ENCODE measurements at places on chromosomes 11 and 22. TPM values are rescaled to one million over a fixed set of nuclear protein-coding genes. Genes with fewer than 3 reads are reported as not detected.

Gene MCAM
- total RNA-seq, result 6.0 TPM

Gene HBG2
- not detected for total RNA-seq

Gene SLC6A5
- total RNA-seq, result not detected

- no peak overlapping the region for H3K4me3 ChIP-seq
- H3K36me3 ChIP-seq, result no peaks in the 10 kb centered on the region
- H3K4me1 ChIP-seq, result no peaks in the 10 kb centered on the region
- H3K27ac ChIP-seq, result no peak overlapping the region
- DNase-seq, result no peak
Observed at GRCh38 chr11:92159931-92160330, 64.7 kb upstream of the FAT3 start.

DNA sequence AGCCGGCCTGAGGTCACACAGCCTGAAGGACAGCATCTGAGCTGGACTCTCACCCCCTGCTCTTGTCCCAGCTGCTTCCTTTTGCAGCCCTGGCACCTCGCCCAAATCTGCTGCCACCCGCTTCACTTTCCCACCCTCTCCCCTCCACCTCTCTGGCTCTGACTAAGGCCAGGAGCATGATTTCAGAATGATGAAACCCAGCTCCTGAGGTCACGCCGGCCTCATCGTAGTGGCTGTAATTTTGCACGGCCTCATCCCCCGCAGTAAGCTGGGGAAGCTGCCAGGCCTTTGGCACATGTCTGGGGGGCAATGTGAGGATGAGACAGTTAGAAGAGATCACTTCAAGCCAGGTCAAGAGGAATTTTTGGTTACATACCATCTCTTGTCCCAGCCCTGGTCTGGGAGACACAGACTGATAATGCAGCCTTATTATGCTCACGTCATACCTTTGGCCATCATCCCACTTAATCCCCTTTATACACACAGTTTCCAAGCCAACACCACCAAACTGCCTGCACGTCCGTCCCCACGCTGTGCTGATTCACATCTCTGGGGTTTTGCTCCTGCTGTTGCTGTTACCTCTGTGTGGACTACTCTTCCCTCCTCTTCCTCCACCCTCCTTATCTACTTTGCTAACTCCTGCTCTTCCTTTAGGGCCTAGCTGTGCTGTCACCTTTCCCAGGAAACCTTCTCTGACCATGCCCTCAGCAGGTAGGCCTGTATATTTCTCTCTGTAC, 58.1 kb downstream of the CHRDL2 start:
- no peak for DNase-seq
- H3K27ac ChIP-seq, result no peak overlapping the region

- H3K27me3 ChIP-seq, result no peaks in the 10 kb centered on the region
- H3K4me3 ChIP-seq, result no peak overlapping the region
- H3K36me3 ChIP-seq, result peaks cover 26% of the 10 kb centered on the region
- H3K27ac ChIP-seq, result no peak overlapping the region
- no peak for DNase-seq
Observed at GRCh38 chr22:17612057-17612456, 16.5 kb downstream of the ATP6V1E1 start.

DNA sequence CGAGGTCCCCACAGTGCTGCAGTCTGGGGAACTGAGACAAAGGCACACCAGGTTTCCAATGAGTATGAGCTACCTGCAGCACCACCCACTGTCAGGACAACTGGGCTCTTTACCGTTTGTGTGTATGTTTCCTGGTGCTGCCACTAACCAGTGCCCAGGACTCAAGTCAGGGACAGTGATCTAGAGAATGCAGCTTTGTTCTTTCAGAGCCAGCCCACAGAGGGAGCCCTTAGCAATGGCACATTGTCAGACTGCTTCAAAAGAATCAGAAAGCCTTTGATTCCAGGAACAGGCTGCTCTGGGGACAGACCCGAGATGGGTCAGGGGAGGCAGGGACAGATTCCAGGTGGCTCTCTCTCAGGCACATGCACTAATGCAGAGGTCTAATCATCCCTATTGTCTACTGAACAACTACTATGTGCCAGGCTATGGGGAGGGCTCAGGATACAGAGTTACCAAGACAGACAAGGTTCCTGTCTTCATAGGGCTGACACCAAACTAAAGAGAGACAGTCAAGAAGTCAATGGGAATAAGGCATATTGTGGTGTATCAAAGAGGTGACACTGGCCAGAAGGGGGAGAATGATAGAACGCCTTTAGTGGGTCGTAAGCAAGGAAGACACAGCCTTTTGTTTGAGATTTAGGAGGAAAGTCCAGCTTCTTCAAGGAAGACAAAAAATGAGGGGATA, 103.7 kb downstream of the VPREB1 start:
- H3K36me3 ChIP-seq, result no peaks in the 10 kb centered on the region
- no peak overlapping the region for H3K4me3 ChIP-seq
- H3K27me3 ChIP-seq, result peaks cover 25% of the 10 kb centered on the region
- no peak overlapping the region for H3K27ac ChIP-seq

DNA sequence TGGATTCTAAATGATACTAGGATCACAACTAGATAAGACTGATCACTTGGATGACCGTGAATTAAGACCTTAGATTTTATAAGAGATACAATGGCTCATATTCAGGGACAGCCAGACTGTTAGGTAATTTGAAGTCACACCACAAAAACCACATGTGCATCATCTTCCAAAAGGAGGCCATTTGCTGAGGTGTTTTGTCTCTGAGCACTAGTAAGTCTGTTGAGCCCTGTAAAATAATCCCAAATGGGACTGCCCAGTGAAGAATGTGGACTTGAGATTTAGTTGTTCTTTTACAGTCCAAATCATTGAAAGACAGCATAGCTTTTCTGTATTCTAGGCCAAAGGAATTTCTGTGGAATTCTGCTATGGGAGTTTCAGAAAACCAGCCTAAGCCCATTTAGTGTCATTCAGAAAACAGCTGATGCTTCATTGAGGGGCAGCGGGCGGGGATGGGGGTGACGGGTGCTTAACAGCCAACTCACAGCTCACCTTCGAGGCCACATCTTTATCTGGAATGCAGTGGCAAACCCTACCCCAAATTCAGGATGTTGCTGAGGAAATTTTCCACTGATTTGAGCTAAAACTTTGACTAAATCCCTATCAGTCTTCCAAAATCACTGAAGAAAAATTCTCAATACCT, 80.1 kb upstream of the BIRC3 start:
- peaks cover 14% of the 10 kb centered on the region for H3K27me3 ChIP-seq
- no peak for DNase-seq
- no peak overlapping the region for H3K4me3 ChIP-seq
- no peaks in the 10 kb centered on the region for H3K4me1 ChIP-seq
- H3K36me3 ChIP-seq, result no peaks in the 10 kb centered on the region
- no peak overlapping the region for H3K27ac ChIP-seq

- no peaks in the 10 kb centered on the region for H3K27me3 ChIP-seq
- no peaks in the 10 kb centered on the region for H3K4me1 ChIP-seq
- H3K4me3 ChIP-seq, result no peak overlapping the region
- no peak overlapping the region for H3K27ac ChIP-seq
Observed at GRCh38 chr11:114243461-114244372, 52.5 kb upstream of the NNMT start.

DNA sequence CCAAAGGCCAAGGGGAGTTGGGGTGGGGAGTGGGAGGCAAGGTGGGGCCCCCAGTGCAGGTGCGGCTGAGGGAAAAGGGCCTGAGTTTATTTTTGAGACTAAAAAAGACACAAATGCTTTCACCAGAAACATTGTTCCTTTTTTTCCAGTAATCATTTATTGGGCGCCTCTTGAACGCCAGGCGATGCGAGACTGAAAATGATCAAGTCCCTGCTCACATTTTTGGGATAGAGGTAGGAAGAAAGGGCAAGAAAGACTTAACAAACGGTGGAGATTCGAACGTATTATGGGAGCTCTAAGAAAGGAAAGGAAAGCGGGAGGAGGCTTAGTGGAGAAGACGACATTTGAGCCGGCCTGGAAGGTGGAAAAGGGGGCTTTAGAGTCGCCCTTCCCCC, 796 bp upstream of the SF3B2 start:
- H3K4me1 ChIP-seq, result peaks cover 33% of the 10 kb centered on the region
- H3K4me3 ChIP-seq, result peak overlapping the region; percentile 100
- DNase-seq, result no peak
- H3K27ac ChIP-seq, result peak overlapping the region; percentile 83
- peaks cover 23% of the 10 kb centered on the region for H3K36me3 ChIP-seq

DNA sequence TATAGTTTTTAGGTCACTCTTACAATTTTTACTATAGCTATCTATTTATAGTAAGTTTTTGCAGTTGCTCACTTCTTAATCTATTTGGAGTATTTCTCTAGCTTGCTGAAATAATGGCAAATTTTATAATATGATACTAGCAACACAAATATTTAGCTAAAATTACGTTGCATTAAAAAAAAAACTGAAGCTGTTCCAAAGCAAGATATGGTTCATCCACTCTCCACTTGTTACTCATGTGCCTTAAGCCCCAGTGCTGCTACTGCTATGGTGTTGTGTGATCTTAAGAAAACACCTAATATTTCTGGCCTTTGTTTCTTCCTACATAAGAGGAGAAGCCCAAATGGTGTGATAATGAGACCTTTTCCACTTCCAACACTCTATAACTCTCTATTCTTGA, 479 bp downstream of the MMP3 start:
- DNase-seq, result no peak
- H3K4me1 ChIP-seq, result no peaks in the 10 kb centered on the region
- H3K4me3 ChIP-seq, result no peak overlapping the region
- no peaks in the 10 kb centered on the region for H3K36me3 ChIP-seq

DNA sequence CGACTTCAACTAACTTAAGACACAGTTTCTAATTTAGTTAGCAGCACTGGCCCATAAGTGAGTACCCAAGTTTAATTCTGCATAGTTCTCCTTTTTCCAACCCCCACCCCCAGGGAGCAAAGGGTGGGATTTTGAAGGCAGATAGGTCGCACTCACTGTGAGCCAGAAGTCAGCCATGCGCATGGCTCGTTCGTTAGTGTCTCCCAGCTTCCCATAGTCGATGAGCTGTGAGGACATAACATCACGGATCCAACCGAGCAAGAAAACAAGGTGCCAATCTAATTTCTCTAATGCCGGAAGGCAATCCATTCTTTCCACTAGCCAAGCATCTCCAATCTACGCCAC, 577 bp downstream of the MRPL17 start:
- peak overlapping the region; percentile 99 for H3K27ac ChIP-seq
- H3K27me3 ChIP-seq, result no peaks in the 10 kb centered on the region
- peaks cover 40% of the 10 kb centered on the region for H3K36me3 ChIP-seq
- DNase-seq, result no peak
- H3K4me1 ChIP-seq, result peaks cover 36% of the 10 kb centered on the region

DNA sequence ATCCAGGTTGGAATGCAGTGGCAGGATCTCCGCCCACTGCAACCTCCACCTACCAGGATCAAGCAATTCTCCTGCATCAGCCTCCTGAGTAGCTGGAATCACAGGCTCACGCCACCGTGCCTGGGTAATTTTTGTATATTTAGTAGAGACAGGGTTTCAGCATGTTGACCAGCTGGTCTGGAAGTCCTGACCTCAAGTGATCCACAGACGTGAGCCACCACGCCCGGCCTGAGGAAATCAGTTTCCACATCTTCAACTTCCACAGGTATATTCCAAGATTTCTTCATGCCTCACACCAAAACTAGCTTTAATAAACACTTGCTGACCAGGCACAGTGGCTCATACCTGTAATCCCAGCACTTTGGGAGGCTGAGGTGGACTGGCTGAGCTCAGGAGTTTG, 7.6 kb downstream of the HARBI1 start:
- DNase-seq, result no peak
- H3K4me1 ChIP-seq, result no peaks in the 10 kb centered on the region
- H3K27me3 ChIP-seq, result no peaks in the 10 kb centered on the region
- H3K36me3 ChIP-seq, result no peaks in the 10 kb centered on the region

DNA sequence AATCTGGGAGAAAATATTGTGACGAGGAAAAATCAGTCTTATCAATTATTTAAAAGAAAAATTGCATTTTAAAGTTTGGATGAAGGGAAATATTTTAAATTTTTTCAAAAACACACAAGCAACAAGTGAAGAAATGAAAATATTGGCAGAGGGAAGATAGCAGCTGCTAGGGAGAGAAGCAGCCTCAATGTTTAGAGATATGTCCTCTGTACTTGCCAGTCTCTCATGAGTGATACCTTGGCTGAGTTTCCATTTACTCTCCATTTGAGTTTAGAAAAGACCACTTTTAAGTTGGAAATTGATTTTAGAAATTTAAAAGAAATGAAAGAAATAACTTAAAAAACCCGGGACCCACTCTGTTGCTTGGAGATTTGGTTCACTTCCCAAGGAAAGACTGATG, 88.6 kb upstream of the DBX1 start:
- no peak overlapping the region for H3K27ac ChIP-seq
- H3K4me3 ChIP-seq, result no peak overlapping the region
- no peaks in the 10 kb centered on the region for H3K36me3 ChIP-seq
- DNase-seq, result no peak
- H3K27me3 ChIP-seq, result peaks cover 8% of the 10 kb centered on the region
- no peaks in the 10 kb centered on the region for H3K4me1 ChIP-seq
